Fibroblast of skin of right biceps (primary cell): ENCODE measurements at places on chromosomes 6 and 20.

DNA sequence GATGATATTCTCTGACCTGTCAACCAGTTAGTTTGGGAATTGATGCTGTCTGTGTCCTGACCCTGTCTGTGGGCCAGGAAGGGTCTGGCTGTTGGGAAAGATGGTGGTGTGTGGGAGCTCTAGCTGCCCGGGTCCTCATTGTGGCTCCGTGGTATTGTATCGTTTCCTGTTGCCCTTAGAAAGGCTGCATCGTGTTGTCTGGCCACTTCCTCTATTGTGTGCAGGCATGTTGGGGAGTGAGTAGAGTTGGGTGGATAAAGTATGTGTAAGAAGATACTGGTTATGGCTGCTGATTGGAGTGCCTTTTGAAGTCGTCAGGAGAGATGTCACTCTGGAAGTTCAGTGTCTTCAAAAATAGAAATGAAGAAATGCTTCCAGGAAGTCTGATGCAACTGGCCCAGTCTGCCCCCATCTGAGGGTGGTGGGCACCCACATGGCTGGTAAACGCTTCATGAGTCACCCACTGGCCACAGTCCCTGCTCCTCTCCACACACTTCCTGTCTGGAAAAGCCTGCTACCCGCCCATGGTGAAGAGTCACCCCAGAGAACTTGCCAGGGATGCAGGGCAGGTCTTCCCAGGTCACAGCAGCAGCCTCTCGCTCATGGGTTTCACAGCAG is 27.9 kb downstream of the PPARD start:
- peak; percentile 98 for DNase-seq

DNA sequence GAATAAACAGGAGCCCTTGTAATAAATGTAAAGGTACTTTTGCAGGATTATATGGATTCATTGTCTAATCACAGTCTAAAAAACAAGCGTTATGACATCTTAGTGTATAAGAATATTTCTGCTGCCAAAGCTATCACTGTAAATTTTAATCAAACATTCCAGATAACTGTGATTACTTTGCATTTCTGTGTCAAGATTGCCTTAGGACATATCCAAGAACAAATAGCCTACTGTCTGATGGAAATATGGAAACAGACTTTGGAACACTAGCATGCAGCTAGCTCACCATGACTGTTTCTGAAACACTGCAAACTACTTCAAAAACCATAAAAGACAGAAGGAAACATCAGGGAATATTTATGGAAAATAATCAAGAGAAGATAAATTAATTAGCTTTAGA is 248.7 kb upstream of the ASCC3 start:
- DNase-seq: no peak

DNA sequence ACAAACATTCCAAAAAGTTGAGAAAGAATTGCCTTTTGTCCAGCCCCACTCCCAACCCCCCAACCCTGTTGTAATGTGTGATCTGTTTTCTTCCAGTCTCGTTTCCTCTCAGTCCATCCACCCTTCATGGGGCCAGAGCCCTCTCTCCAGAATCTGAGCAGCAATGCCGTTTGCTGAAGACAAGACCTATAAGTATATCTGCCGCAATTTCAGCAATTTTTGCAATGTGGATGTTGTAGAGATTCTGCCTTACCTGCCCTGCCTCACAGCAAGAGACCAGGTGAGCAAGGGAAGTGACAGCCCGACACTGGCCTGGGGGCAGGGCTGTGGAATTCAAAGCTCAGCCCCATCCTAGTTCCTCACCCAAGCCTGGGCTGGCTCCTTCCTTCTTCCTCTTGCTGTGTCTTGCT is 7.8 kb downstream of the MAVS start:
- DNase-seq: no peak

DNA sequence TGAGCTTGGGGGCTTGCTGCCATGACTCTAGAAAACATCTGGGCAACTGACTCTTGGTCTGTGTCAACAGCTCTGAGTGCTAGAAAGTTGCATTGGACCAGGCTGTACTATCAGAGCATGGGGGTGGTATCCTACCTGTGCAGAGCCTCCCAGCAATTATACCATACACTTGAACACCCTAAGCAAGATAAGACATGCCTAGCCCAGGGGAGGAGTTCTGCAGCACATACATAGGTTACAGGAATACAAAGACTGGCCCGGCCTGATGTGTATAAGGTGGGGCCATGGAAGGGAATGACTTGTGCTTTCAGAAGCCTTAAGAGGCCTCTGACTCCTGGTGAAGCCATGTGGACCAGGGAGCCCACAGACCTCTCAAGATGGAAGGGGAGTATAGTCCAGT is 11.4 kb upstream of the MOCS1 start:
- no peak for DNase-seq

DNA sequence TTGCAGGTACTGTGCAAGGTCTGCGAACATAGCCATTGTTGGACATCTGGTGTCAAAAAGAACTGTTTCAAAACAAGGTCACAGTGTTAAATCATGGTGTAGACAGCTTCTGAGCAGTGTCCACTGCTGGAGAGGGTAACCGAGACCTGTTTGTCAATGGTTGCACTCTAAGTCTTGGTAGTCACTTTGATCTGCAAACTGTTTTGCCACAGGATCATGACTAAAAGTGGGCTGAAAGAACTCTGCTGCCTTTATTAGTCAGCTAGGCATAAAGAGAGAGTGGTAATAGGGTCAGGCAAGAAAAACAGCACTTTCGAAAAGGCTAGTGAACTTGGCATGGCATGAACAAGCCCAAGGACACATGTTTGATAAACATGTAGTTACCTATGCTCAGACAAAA is 552.3 kb upstream of the CITED2 start:
- DNase-seq: peak; percentile 58

DNA sequence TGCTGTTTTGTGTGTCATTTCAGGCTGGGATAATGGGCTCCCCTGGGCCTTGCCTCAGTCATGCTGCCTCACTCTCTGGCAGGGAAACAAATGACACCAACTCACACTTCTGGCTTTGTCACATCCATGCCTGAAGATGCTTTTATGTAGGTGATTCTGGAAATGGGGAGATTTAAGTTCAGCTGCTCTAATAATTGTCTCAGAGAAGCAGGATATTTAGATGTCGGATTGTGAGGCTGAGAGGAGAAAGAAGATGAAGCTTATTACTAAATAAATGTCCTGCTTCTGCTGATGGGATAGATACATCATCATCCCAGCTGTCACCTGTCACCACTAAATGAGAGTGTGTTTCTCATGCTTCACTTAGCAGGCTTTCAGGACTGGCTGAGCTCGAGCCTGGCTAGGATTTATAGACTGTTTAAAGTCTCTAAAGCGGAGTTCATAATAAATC is 480.2 kb upstream of the SPTLC3 start:
- DNase-seq: no peak

- DNase-seq: peak; percentile 75
Observed at GRCh38 chr6:29631860-29632731, 887 bp downstream of the GABBR1 start.
